ENCODE measurements at places on chromosomes 6 and 20.

DNA sequence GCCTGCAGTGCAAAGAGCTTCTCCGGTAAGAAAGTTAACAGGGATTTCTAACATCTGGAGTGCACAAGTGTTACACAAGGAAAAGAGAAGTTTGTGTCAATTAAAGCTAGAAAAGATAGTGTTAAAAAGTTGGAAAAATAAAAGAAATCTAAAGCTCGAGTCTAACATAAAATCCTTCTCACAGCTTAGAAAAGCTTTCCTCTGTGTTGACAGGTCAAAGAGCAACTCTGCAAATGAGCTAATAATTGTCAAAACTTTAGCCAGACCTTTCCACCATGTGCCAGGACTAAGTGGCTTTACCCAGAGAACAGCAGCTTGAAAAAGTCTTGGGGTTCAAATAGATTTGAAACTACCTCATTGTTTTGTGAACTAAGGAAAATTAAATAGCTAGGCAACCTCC, 14.8 kb downstream of the PTPRK start:
- no peak for DNase-seq

DNA sequence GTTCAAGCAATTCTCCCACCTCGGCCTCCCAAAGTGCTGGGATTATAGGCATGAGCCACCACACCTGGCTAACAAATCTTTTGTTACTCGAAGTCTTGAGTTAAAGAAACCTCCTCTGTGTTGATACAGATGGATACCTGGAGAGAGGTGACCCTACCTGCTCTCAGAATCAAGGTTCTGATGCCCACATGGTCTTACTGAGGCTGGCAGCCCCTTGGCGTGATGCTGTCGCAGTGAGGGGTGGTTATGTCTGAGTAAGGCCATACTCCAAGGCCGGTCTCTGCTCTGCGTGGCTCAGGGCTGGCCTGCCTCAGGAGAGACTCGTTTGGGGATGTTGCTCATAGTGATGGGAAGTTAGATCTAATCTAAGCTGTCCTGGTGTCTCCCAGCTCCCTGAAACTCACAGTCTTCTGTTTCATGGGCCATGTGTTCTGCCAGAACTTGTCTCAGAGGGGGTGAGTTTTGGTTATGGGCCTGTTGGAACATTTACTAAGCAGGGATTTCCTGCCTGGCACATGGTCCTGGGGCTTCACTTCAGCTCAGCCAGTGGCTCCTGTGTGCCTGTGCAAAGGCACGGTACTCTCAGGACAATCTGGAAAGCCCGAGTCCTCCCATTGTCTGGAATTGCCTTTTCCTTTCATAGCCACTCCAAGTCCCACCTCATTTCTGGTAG, 17.5 kb upstream of the TRAF3IP2 start:
- DNase-seq, result no peak

GRCh38 chr20:9594284-9594875, 80.0 kb downstream of the LAMP5 start:
- DNase-seq, result no peak

GRCh38 chr6:9428421-9429172, 986.3 kb downstream of the TFAP2A start:
- no peak for DNase-seq

GRCh38 chr20:1272368-1273100, 6.4 kb downstream of the SNPH start:
- no peak for DNase-seq

GRCh38 chr20:17505636-17506517, 25.3 kb downstream of the BFSP1 start:
- DNase-seq, result no peak

DNA sequence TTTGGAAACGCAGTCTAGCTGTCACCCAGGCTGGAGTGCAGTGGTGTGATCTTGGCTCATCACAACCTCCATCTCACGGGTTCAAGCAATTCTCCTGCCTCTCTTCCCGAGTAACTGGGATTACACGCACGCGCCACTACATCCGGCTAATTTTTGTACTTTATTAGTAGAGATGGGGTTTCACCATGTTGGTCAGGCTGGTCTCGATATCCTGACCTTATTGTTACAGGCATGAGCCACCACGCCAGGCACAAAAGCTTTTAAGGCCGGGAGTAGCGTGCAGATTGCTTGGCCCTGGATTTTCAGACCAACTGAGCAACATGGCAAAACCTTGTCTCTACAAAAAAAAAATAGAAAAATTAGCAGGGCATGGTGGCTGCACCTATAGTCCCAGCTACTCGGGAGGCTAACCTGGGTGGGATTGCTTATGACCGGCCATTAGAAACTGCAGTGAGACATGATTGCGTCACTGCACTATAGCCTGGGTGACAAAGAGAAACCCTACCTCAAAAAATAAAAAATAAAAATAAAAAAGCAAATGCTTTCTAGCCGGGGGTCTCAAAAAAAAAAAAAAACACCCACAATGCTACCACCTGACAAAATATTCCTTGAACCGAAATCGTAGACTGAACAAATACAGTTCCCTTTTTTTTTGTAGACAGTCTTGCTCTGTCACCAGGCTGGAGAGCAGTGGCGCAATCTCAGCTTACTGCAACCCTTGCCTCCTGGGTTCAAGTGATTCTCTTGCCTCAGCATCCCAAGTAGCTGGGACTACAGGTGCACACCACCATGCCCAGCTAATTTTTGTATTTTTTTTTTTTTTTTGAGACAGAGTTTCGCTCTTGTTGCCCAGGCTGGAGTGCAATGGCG, 15.0 kb downstream of the RBM39 start:
- no peak for DNase-seq

DNA sequence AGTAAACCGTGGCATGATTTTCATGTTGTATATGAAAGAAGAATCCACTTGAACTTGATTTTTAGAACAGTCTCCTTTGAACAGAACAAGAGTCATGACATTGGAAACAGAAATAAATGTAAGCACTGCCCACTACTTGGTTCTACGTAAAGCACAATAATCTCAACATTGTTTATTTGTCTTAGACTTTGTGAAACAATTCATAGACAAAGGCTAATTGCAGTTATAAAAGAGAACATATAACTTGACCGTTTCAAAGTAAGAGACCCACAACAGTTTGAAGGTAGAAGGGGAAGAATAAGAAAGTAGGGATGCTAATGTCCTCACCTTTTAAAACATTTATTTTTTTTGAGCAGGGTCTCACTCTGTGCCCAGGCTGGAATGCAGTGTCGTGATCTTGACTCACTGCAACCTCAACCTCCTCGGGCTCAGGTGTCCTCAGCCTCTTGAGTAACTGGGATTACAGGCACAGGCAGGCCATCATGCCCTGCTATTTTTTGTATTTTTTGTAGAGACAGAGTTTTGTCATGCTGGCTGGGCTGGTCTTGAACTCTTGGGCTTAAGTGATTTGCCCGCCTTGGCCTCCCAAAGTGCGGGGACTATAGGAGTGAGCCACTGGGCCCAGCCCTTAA, 71.1 kb downstream of the POPDC3 start:
- DNase-seq, result no peak

DNA sequence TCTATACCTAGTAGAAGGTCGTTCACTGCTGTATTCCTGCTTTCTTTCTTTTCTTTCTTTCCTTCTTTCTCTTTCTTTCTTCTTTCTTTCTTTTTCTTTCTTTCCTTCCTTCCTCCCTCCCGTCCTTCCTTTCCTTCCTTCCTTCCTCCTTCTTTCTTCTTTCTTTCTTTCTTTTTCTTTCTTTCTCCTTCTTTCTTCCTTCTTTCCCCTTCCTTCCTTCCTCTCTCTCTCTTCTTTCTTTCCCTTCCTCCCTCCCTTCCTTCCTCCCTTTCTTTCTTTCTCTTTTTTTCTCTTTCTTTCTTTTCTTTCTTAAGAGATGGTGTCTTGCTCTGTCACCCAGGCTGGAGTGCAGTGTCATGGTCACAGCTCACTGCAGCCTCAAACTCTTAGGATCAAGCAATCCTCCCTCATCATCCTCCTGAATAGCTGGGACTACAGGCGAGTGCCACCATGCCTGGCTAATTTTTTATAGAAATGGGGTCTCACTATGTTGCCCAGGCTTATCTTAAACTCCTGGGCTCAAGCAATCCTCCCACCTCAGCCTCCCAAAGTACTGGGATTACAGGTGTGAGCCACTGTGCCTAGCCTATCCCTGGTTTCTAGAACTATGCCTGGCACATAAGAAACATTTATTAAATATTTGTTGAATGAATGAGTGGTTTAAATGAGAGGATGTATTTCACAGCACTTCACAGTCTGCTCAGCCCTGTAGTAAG, 2.6 kb upstream of the DNPH1 start:
- no peak for DNase-seq

GRCh38 chr6:108897371-108897770, 49.1 kb downstream of the ARMC2 start:
- no peak for DNase-seq

- no peak for DNase-seq
Observed at GRCh38 chr6:14231071-14231483, 113.5 kb downstream of the CD83 start.

DNA sequence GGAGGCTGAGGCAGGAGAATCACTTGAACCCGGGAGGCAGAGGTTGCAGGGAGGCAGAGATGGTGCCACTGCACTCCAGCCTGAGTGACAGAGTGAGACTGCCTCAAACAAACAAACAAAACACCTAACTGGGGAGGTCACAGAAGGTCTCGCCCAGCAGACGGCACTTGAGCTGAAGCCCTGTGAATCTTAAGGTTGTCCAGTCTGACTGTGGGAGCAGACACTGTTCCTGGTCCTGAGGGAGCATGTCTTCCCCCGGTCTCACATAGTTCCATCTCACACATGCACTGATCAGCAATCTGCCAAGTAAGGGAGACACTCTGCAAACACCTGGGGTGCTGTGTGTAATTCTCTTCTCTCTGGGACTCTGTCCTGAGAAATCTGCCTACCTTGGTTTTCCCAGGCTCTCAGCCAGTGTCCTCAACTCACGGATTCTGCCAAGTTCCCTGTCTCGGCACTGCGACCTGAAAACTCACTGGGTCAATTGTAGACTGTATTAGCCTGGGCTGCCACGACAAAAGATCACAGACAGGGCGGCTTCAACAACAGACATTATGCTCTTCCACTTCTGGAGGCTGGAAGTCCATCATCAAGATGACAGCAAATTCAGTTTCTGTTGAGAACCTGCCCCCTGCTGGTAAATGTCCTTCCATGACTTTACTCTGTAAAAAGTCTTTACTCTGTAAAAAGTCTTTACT, 94.3 kb downstream of the JPH2 start:
- no peak for DNase-seq

DNA sequence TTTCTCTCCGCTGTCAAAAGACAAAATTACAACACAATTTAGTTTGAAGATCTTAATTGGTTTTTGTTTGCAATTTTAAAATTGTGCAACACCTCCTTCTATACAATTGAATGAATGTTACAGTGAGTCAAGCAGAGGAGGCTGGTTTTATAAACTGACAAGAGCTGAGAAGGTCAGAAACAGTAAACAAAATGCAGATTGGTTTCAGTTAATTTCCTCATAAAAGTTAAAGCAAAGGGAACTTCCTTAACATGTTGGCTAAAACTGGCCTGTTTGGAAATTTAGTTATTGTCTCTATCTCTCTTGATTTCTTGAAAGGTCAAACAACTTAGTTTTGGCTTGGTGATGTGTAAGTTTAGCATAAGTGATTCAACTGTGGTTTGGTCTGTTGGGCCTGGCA, 22.2 kb downstream of the KHDC1L start:
- DNase-seq, result no peak

All from NCI-H2081 treated with DMSO at 0.1 percent for 48 hours (cell line).